T-helper 2 cell treated with Interferon-gamma antibody and Interleukin-4, amounts not matched to agents 100 ng/mL and 5 ng/mL, for 36 hours (primary cell): ENCODE measurements at places on chromosomes 3 and 15. TPM values are rescaled to one million over a fixed set of nuclear protein-coding genes. Genes with fewer than 3 reads are reported as not detected.

Gene ADAMTS17
- 0.52 and 1.7 TPM in 2 replicates for total RNA-seq

Gene ANKRD63
- total RNA-seq = 0.23 TPM in 1 of 2 replicates, not detected in the other

Gene BOC
- 0.05 and 0.27 TPM in 2 replicates for total RNA-seq

Gene ZBTB47
- 0.11 and 0.32 TPM in 2 replicates for total RNA-seq

Gene INKA1
- total RNA-seq = 0.41 and 0.82 TPM in 2 replicates
